ENCODE measurements at places on chromosomes 2 and 18.

- no peak for DNase-seq
Measured at GRCh38 chr2:136016836-136017235, 31.4 kb upstream of the DARS1 start.

GRCh38 chr2:23506531-23507266 is 121.7 kb downstream of the KLHL29 start:
- no peak for DNase-seq

DNA sequence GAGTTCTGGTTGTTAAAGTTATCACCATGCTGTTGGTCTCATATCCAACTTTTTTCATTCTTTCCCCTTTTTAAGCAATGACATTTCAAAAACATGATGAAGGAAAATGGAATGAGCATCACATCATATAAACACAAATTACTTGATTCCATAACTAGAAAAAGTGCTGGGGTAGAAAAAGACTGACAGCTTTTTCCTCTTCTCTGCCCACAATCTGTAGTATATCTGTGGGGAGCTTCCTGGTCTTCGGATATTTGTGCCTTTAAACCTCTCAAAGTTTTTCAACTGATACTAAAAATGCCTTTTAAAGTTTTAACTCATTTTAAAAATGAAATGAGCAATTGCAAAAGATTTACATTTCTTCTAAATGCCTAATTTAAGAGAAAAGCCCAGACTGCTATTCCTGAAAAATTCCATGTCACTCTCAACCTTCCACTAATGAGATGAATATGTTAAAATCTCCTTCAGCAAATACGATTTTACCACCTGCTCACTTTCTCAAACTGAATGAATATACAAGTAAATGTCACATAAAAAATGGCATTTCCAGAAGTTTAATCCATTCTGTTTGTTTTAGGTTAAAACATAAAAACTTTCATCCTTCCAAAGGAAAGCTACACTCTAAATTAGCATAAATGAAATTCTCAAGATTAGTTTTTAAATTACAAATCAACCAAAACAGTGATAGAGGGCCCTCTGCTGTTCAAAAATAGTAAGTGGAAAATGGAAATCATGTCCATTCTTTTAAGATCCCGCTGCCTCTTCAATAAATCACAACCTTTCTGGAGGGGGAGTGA is 2.1 kb downstream of the DNAH7 start:
- DNase-seq = peak; percentile 23

DNA sequence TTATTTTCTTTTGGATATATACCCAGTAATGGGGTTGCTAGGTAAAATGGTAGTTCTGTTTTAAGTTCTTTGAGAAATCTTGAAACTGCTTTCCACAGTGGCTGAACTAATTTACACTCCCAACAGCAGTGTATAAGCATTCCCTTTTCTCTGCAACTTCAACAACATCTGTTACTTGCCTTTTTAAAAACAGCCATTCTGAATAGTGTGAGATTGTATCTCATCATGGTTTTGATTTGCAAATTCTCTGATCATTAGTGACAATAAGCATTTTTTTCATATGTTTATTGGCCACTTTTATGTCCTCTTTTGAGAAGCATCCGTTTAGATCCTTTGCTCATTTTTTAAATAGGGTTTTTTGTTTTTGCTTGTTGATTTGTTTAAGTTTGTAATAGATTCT is 291.3 kb upstream of the COL3A1 start:
- no peak for DNase-seq

Data from NCI-H774 (cell line).